Tibial nerve (tissue), 4 donors: ENCODE measurements at places on chromosomes 5 and 9. TPM values are rescaled to one million over a fixed set of nuclear protein-coding genes. Genes with fewer than 3 reads are reported as not detected.

DNA sequence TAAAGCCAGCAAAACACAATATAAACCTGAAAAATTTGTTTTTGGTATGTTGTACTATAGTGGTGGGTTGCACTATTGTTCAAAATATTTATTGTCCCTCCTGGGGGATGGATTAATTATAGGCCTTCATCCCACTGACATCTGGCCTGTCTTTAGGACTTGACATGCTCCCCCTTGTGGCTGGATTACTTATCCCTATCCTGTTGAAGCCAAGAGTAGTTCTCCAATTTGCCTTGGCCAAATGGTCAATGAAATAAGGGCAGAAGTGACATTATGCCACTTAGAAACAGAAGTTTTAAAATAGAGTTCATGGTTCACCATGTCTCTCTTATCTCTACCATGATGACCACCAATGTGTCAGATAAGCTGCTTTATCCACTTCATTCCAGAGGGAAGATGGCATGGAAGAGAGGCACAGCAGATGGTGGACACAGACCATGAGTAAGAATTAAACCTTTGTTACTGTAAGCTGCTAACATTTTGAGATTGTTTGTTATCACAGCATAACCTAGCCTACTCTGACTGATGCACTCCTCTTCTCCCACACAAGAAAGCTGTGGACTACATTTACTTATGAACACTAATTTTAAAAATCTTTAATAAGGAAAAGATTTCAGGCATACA is 29.2 kb upstream of the ARHGEF28 start:
- H3K4me1 ChIP-seq = no peaks in the 10 kb centered on the region
- no peak for DNase-seq
- H3K27me3 ChIP-seq = no peaks in the 10 kb centered on the region
- H3K27ac ChIP-seq = no peak overlapping the region
- no peaks in the 10 kb centered on the region for H3K36me3 ChIP-seq

- no peaks in the 10 kb centered on the region for H3K4me1 ChIP-seq
- no peaks in the 10 kb centered on the region for H3K36me3 ChIP-seq
- no peak overlapping the region for H3K27ac ChIP-seq
- H3K27me3 ChIP-seq = no peaks in the 10 kb centered on the region
- H3K4me3 ChIP-seq = no peak overlapping the region
Observed at GRCh38 chr5:130526708-130527107, 622.4 kb downstream of the CHSY3 start.

GRCh38 chr5:3010301-3010952 is 258.9 kb upstream of the IRX2 start:
- no peak overlapping the region for H3K27ac ChIP-seq
- no peak for DNase-seq
- no peaks in the 10 kb centered on the region for H3K4me1 ChIP-seq
- no peaks in the 10 kb centered on the region for H3K36me3 ChIP-seq
- H3K27me3 ChIP-seq = no peaks in the 10 kb centered on the region

GRCh38 chr9:93303806-93304573 is 120.1 kb downstream of the WNK2 start:
- H3K27me3 ChIP-seq = no peaks in the 10 kb centered on the region
- no peaks in the 10 kb centered on the region for H3K36me3 ChIP-seq
- no peaks in the 10 kb centered on the region for H3K4me1 ChIP-seq
- no peak overlapping the region for H3K27ac ChIP-seq

DNA sequence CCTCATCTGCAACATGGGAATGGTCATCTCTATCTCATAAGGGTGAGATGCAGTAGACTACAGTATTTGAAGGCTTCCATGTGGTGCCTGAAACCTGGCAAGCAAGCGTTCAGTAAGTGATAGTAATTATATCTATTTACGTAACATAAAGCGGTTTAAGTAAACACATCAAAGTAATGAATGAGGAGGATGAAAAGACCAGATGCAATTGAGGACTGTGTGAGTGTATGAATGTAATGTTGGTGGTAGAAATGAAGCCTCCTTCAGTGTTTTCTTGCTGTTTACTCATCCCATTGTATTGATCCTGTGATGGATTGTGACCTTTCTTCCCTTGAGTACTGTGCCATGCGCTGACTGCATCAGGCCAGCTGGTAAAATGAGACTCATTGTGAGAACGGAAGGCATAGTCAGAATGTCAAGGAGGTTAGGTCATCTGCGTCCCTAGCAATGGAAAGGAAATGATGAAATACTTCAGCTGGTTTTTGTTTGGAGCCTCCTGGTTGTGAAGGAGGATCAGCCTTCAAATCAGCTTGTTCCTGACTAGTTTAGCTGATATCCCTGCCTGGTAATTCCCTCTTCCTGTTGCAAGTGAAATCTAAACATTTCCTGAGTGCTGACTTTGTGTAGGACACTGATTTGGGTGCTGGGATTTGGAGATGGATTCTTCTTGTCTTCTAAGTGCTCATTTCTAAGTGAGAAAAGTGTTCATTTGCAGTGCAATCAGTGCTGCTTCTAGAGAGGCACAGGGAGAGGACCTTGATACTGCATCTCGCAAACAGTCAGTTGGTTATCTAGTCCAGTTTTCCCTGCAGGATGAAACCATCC is 35.6 kb downstream of the TNFSF8 start:
- DNase-seq = no peak
- no peaks in the 10 kb centered on the region for H3K27me3 ChIP-seq
- no peaks in the 10 kb centered on the region for H3K36me3 ChIP-seq
- H3K4me1 ChIP-seq = peaks cover 16% of the 10 kb centered on the region
- H3K27ac ChIP-seq = no peak overlapping the region
- H3K4me3 ChIP-seq = no peak overlapping the region

- no peak overlapping the region for H3K27ac ChIP-seq
- no peak overlapping the region for H3K4me3 ChIP-seq
- DNase-seq = no peak
- no peaks in the 10 kb centered on the region for H3K4me1 ChIP-seq
- H3K36me3 ChIP-seq = no peaks in the 10 kb centered on the region
Observed at GRCh38 chr5:171363846-171364245, 23.8 kb upstream of the NPM1 start.

DNA sequence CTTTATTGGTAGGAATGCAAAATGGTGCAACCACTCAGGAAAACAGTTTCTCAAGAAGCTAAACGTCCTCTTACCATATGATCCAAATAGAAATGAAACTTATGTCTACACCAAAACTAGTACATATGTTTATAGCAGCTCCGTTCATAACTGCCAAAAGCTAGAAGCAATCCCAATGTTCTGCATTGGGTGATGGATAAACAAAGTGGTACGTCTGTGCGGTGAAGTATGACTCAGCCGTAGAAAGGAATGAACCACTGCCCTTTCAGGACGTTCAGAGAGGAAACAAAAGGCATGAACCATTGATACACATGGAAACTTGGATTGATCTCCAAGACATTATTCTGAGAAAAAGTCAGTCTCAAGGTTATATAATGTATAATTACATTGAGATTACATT is 27.6 kb downstream of the HNRNPH1 start:
- no peaks in the 10 kb centered on the region for H3K4me1 ChIP-seq
- DNase-seq = no peak
- no peak overlapping the region for H3K27ac ChIP-seq
- no peaks in the 10 kb centered on the region for H3K27me3 ChIP-seq

- no peaks in the 10 kb centered on the region for H3K4me1 ChIP-seq
- no peak overlapping the region for H3K4me3 ChIP-seq
- no peaks in the 10 kb centered on the region for H3K27me3 ChIP-seq
- no peak for DNase-seq
- H3K27ac ChIP-seq = no peak overlapping the region
- peaks cover 65% of the 10 kb centered on the region for H3K36me3 ChIP-seq
Observed at GRCh38 chr9:108867829-108868228, 5.8 kb downstream of the ACTL7A start.

- H3K36me3 ChIP-seq = no peaks in the 10 kb centered on the region
- no peak overlapping the region for H3K27ac ChIP-seq
Observed at GRCh38 chr5:133196441-133197085, 144.8 kb downstream of the HSPA4 start.

GRCh38 chr5:158286827-158287226 is 427.9 kb upstream of the CLINT1 start:
- no peaks in the 10 kb centered on the region for H3K4me1 ChIP-seq
- no peak for DNase-seq
- no peak overlapping the region for H3K4me3 ChIP-seq
- no peak overlapping the region for H3K27ac ChIP-seq
- H3K36me3 ChIP-seq = no peaks in the 10 kb centered on the region

DNA sequence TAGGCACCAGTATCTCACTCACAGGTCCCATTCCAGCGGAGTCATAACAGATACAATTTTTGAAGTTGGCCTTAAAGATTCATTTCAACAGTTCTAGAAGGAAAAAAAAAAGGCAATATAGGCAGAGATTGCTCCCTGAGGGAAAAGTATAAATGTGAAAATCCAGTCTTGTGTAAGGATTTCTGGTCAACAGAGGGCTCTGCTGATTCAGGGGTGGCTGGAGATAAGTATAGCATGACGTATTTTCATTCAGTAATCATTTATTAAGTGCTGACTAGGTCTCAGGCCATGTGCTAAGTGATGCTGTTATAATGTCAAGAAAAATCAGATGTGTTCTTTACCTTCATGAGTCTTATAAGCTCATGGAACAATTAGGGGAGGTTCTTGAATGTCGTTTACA is 377.3 kb upstream of the MEF2C start:
- DNase-seq = no peak
- H3K27me3 ChIP-seq = no peaks in the 10 kb centered on the region

- DNase-seq = no peak
- H3K4me3 ChIP-seq = no peak overlapping the region
- no peak overlapping the region for H3K27ac ChIP-seq
- no peaks in the 10 kb centered on the region for H3K4me1 ChIP-seq
- H3K36me3 ChIP-seq = no peaks in the 10 kb centered on the region
- H3K27me3 ChIP-seq = no peaks in the 10 kb centered on the region
Observed at GRCh38 chr5:175740014-175740413, 82.1 kb downstream of the HRH2 start.

DNA sequence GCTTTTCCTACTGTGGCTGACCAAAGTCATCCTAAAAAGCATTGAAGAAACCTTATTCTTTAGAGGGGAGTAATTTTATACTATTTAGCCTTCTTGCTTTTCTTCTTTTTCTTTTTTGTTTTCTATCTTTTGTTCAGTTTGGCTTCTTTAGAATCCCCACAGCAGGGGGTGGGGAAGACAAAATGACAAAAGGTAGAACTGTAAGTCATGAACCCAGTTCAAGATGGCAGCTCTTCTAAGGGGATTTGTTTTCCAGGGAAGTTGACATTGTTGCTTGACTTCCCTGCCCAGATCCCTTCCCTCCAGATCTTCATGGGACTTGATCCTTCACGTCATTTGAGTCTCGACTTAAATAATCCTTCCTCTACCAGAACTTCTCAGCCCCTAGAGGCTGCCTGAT is 692.4 kb upstream of the DMAC1 start:
- H3K27ac ChIP-seq = no peak overlapping the region
- H3K4me1 ChIP-seq = no peaks in the 10 kb centered on the region
- H3K27me3 ChIP-seq = no peaks in the 10 kb centered on the region
- no peak for DNase-seq
- no peaks in the 10 kb centered on the region for H3K36me3 ChIP-seq

- H3K4me1 ChIP-seq = no peaks in the 10 kb centered on the region
- no peak for DNase-seq
- no peaks in the 10 kb centered on the region for H3K36me3 ChIP-seq
- H3K27ac ChIP-seq = no peak overlapping the region
Observed at GRCh38 chr5:124783285-124783684, 36.8 kb upstream of the ZNF608 start.

GRCh38 chr5:98258939-98259338 is 514.5 kb upstream of the RGMB start:
- no peak overlapping the region for H3K4me3 ChIP-seq
- DNase-seq = no peak
- no peaks in the 10 kb centered on the region for H3K27me3 ChIP-seq
- H3K4me1 ChIP-seq = no peaks in the 10 kb centered on the region

- no peak overlapping the region for H3K27ac ChIP-seq
- H3K4me3 ChIP-seq = no peak overlapping the region
- peaks cover 4% of the 10 kb centered on the region for H3K4me1 ChIP-seq
- H3K36me3 ChIP-seq = no peaks in the 10 kb centered on the region
- no peak for DNase-seq
- H3K27me3 ChIP-seq = peaks cover 57% of the 10 kb centered on the region
Observed at GRCh38 chr9:128414461-128414860, 6.2 kb upstream of the CERCAM start.

- no peaks in the 10 kb centered on the region for H3K4me1 ChIP-seq
- H3K27me3 ChIP-seq = no peaks in the 10 kb centered on the region
- DNase-seq = no peak
- H3K36me3 ChIP-seq = no peaks in the 10 kb centered on the region
Observed at GRCh38 chr5:53039855-53040254, 50.7 kb downstream of the ITGA2 start.

DNA sequence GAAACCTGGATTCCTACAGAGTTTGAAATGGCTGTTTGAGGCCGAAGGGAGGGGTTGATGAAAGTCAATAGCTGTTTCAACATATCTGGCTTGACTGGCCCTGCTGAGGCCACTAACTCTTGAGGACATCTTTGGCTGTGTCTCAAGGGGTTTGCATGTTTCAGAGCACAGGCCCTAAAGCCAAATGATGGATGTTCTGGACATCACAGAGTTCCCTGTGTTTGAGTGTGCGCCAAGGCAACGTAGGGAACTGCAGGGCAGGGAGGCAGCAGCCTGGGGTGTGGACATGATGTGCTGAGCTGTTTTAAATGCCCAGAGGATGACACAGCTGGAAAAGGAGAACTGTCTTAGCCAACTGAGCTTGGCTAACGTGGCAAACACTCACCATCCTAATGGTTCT is 89.6 kb downstream of the RAPGEF1 start:
- no peak overlapping the region for H3K4me3 ChIP-seq
- DNase-seq = peak; percentile 35
- peaks cover 21% of the 10 kb centered on the region for H3K36me3 ChIP-seq
- no peak overlapping the region for H3K27ac ChIP-seq
- H3K4me1 ChIP-seq = no peaks in the 10 kb centered on the region

DNA sequence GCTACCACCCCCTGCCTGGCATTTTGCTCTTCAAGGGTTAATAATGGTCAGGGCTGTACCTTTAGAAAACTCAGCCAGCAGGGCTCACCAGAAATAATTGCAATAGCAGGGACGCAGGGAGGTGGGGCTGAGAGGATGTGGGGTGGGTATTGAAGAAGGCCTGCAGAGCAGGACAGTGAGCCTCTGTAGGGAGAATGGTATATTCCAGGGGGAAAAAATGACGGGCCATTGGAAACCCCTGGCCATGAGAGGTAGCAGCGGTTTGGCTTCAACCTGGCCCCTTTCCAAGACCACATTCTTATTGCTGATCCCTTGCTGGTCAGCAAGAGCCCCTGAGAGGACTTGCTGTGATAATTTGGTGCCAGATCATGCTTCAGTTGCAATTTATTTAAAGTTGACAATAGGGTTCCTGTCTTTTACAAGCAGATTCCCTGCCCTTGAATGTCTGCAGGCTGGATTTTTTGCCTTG is 36.7 kb upstream of the CTNNA1 start:
- H3K27me3 ChIP-seq = no peaks in the 10 kb centered on the region
- H3K27ac ChIP-seq = no peak overlapping the region
- H3K4me1 ChIP-seq = no peaks in the 10 kb centered on the region
- H3K36me3 ChIP-seq = no peaks in the 10 kb centered on the region

Gene KIF4B
- total RNA-seq = not detected

Gene TNFSF15
- 2.1 TPM for total RNA-seq

Gene LCN15
- total RNA-seq = not detected

Gene C5orf52
- not detected for total RNA-seq

Gene TAF11L4
- not detected for total RNA-seq

Gene SLC1A1
- total RNA-seq = 4.0 TPM
